Hematopoietic multipotent progenitor cell treated with erythropoietin and hydrocortisone succinate and interleukin-3 and kit ligand, for 17 days (in vitro differentiated cells): ENCODE measurements at places on chromosomes 1 and 21.

- DNase-seq, result no peak
These were observed 177.6 kb upstream of the OLFM3 start for GRCh38 chr1:102174259-102174863.

- DNase-seq, result no peak
These were observed 85.4 kb downstream of the PIGK start for GRCh38 chr1:77133731-77134358.

DNA sequence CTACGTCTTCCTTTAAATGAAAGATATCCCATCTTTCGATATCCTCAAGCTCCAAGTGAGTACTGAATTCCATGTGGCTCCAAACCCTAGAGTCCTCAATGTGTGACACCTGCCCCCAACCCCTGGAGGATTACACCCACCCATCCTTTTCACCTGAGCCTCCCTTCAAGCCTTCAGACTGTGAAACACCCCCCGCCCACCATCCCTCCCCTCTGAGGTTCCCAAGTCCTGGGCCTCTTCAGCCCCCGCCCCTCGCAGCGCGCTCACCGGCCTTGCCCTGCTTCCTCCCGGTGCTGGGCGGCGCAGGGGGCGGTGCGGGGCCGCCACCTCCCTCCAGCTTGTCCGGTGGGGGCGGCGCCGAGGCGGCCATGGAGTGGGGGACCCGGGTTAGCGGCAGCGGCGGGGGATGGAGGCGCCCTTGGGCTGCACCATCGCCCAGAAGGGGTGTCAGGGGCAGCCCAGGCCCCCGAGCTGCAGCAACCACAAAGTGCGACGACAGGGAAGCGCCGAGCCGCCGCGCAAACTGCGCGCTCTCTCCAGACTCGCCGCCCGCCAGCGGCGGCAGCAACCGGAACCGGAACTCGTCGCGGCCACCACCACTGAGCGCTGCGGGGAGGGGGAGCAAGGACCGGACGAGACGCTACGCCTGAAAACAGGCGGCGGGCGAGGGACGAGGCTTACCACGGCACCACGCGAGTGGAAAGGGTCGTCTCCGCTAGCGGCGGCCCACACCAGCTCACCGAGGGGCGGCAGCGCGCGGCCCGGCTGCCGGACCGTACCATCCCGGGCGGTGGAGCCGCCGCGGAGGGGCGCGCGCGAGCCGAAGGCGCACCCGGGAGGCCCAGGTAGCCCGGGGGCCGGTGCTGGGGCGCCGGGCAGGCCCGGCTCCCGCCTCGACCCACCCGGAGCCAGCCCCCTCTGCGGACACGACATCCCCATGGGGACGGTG lies at the start of gene PYGO2:
PYGO2 (minus strand) TSS at position 576 of the 949 bp plus-strand sequence; CDS start at position 370, 206 bp downstream.
- peak; percentile 83 for DNase-seq

GRCh38 chr1:84686223-84686622 lies 4.0 kb downstream of the SSX2IP start:
- DNase-seq, result peak; percentile 34

DNA sequence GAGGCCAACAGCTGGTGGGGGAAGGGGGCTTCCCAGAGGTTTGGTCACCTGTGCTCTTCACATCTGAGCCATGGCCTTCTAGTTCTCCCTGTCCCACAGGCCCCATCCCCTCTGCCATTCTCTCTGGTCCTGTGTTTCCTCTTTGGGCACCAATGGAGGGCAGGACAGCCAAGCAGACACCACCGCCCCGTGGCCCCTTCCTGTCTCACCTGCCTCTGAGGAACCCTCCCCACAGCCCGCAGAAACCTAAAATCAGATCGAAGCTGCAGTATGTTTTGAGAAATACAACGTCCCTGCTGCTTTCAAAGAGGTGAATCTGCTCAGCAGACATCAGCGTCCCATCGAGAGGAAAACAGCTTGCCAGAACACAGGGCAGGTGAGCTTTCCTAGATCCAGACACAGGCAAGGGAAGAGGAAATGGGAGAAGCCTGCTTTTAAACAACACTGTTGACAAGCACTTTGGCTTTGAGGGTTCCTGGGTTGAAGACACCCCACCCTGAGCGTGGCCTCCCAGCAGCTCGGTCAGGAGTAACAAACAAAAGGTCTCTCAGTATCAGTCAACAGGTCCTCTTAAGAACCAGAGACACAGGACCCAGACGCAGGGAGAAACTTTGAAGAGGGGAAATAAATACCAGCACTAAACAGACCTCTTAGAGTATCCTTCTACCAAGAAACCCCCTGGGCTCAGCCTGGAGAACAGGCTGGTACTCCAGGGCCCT lies 2.3 kb downstream of the PANK4 start:
- DNase-seq, result no peak
